ENCODE measurements at places on chromosomes 6 and 20.

DNA sequence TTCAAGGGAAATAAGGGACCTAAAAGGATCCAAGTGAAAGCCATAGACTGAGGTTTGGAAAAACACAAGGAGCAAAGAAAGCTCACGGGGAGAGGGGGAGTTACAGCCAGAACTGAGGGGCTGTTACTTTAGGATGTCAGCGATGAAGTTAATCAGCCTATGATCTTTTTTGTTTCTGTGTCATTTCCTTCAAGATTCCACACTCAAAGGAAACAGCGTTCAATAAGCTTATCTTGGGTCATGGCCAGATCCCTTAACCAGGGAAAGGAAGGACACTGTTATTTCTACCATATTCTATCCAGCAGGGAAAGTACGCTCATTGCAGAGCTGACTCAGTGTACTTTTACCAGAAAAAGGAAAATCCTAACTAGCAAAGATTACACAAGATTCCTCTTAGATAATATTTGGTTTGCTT is 132.8 kb downstream of the PFDN4 start:
- DNase-seq, result no peak

GRCh38 chr6:15351631-15352030 is 105.8 kb downstream of the JARID2 start:
- DNase-seq, result no peak

DNA sequence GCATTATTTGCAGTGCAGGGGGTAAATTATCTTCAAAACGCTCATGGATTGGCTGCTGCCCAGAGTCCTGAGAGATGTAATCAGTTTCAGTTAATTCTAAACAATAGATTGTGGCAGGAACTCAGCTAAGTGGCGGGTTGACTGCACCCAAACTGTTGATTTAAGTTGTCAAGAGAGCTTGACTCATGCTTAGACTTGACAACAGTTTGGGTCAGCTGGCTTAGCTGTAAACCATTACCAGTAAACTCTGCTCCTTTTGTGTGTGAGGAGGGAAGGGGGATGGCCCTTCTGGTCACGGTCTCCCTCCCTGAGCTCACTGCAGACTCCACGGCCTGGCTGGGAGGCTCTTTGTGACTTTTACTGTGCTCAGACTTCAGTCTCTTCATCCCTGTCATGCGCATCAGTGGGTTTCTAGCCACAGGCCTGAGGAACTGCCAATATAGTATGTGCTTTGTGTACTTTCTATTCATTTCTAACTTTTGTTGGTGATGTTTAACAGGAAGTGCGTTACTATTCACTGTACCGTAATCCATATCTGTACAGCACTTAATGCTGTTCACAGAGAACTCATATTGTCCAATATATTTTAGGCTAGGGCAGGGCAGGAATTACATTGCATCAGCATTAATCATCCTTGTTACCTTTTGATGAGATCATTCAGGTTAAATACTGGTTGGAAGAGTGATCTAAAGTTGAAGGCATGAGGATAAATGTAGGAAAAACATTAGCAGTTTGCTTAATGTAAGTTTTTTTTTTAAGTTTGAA is 488.3 kb downstream of the CDKAL1 start:
- peak; percentile 75 for DNase-seq

GRCh38 chr6:53492860-53493634 is 51.9 kb downstream of the GCLC start:
- no peak for DNase-seq

GRCh38 chr6:167524261-167525111 is 199.6 kb downstream of the TTLL2 start:
- DNase-seq, result no peak

All from GM12864 (cell line).